Activated CD4-positive, alpha-beta memory T cell treated with anti-CD3 and anti-CD28 coated beads for 36 hours (primary cell): ENCODE measurements at places on chromosomes 7 and 10. TPM values are rescaled to one million over a fixed set of nuclear protein-coding genes. Genes with fewer than 3 reads are reported as not detected.
A peak's percentile ranks its signal among the peaks of the same experiment; 100 is the strongest.

SLC13A4 gene
- total RNA-seq = not detected

STAMBPL1 gene
- 28.2 TPM for total RNA-seq

LRRN3 gene
- 4.4 TPM for total RNA-seq

EBF3 gene
- total RNA-seq = not detected

- no peak for DNase-seq
- H3K27ac ChIP-seq = no peak overlapping the region
- H3K4me3 ChIP-seq = no peak overlapping the region
- H3K36me3 ChIP-seq = peaks cover 20% of the 10 kb centered on the region
- H3K27me3 ChIP-seq = no peaks in the 10 kb centered on the region
Observed at GRCh38 chr7:131431289-131431688, 103.6 kb downstream of the MKLN1 start.

DNA sequence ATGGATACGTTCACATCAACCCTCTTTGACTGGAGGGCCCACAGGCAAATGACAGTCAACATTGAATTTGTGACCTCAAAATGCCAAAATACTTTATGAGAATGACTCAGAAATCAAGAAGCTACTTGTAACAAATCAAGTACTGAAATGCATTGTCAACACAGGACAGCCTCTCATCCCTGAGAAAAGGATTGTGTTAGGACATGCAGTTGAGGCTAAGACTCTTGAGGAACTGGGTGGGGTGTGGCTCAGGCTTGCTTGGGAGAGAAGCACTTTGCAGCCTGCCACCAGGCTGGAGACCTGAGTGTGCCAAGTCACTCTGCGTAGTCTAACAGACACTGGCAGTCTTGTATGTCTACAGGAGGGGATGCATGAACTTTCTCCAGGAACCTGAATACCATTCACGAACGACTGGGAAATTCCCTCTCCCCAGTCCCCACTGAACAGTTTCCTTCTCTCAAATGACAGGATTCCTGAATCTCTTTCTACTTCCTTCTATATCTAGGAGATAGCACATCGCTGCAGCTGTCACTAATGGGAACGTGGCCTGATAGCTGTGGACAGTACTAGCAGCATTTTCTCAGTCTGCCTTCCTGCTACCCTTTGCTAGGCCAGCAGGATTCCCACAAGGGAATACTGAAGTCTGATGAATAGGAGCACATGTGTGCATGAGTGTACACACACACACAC is 3.3 kb upstream of the SMO start:
- no peak overlapping the region for H3K27ac ChIP-seq
- H3K36me3 ChIP-seq = no peaks in the 10 kb centered on the region
- no peak overlapping the region for H3K4me3 ChIP-seq
- peaks cover 8% of the 10 kb centered on the region for H3K4me1 ChIP-seq

DNA sequence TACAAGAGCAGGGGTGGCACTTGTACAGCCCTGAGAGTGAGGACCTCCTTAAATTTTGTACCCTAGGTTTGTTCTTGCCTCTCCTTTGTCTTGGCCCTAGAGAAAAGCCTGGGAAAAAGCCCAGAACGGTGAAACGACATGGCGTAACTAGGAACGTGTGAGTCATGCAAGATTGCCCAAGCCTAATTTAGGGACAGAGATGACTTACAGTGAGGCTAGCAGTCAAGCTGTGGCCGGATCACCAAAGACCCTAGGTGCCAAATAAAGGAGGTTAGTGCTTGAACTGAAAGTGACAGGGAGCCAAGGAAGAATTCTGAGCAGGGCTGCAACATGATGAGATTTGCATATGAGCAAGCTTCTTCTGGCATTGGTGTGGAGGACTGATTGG is 25.1 kb downstream of the TBXAS1 start:
- H3K27me3 ChIP-seq = no peaks in the 10 kb centered on the region
- H3K27ac ChIP-seq = no peak overlapping the region
- H3K4me1 ChIP-seq = peaks cover 25% of the 10 kb centered on the region
- peaks cover 2% of the 10 kb centered on the region for H3K36me3 ChIP-seq
- DNase-seq = peak; percentile 27

DNA sequence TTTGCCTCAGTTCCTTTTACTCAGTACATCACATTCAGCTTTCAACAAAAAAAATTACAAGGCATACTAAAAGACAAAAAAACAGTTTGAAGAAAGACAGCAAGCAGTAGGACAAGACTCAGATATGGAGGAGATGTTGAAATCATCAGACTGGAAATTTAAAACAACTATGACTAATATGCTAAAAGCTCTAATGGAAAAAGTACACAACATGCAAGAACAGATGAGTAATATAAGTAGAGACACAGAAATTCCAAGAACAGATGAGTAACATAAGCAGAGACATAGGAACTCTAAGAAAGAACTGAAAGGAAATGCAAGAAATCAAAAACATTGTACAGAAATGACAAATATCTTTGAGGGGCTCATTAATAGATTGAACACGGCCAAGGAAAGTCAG is 402.6 kb downstream of the NEBL start:
- no peaks in the 10 kb centered on the region for H3K27me3 ChIP-seq
- no peak overlapping the region for H3K27ac ChIP-seq
- H3K4me1 ChIP-seq = no peaks in the 10 kb centered on the region
- H3K36me3 ChIP-seq = no peaks in the 10 kb centered on the region
- no peak for DNase-seq

DNA sequence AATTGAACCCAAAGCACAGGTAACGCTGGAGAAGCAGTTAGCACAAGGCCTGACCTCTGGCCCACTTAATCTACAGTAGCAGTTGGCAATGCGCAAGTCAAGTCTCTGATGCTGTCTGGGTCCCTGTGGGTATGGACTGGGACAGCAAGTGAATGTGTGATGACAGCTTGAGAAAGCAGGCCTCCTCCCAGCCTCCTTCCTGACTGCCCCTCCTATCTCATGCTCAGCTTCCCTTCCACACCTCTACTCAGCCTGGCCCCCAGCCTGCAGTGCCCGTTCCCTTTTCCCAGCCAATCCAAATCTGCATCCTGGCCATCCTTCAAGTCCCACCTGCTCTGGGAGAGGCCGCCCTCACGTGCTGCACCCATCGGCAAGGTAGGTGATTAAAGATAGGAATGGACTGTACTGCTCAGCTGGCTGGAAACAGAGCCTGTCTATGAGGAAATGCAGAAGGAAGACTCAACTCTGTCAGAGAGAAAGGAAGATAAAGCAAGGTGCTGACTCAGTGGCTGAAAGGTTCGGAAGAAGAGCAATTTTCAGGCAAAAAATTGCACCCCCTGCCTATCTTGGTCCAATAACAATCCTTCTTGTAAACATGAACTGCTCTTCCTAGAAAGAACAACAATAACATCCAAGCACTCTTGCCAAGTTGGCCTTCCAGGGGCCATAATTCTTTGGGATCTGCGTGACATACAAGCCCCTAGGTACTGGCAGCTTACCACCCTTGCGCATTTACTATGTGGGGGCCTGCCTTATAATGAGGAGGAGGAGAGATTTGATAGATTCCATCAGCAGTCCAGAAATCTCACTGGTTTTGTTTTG is 16.6 kb upstream of the FGFR2 start:
- H3K36me3 ChIP-seq = no peaks in the 10 kb centered on the region
- no peak overlapping the region for H3K4me3 ChIP-seq
- H3K27ac ChIP-seq = no peak overlapping the region
- H3K27me3 ChIP-seq = peaks cover 6% of the 10 kb centered on the region
- no peak for DNase-seq

- no peak overlapping the region for H3K27ac ChIP-seq
- no peak for DNase-seq
- H3K27me3 ChIP-seq = no peaks in the 10 kb centered on the region
Observed at GRCh38 chr7:12701433-12701832, 14.0 kb downstream of the ARL4A start.

- H3K27me3 ChIP-seq = peaks cover 13% of the 10 kb centered on the region
- no peak overlapping the region for H3K4me3 ChIP-seq
- H3K27ac ChIP-seq = no peak overlapping the region
- no peaks in the 10 kb centered on the region for H3K36me3 ChIP-seq
Observed at GRCh38 chr7:93897680-93898079, 7.1 kb upstream of the TFPI2 start.

GRCh38 chr7:35817181-35817580 is 16.3 kb downstream of the SEPTIN7 start:
- no peaks in the 10 kb centered on the region for H3K27me3 ChIP-seq
- peaks cover 71% of the 10 kb centered on the region for H3K4me1 ChIP-seq
- no peak overlapping the region for H3K27ac ChIP-seq
- H3K4me3 ChIP-seq = no peak overlapping the region

GRCh38 chr7:44134943-44135628 is 6.0 kb downstream of the MYL7 start:
- no peak overlapping the region for H3K27ac ChIP-seq
- DNase-seq = no peak
- H3K27me3 ChIP-seq = no peaks in the 10 kb centered on the region
- H3K4me3 ChIP-seq = no peak overlapping the region
- no peaks in the 10 kb centered on the region for H3K36me3 ChIP-seq
- no peaks in the 10 kb centered on the region for H3K4me1 ChIP-seq
